ENCODE measurements at places on chromosomes 4 and X. TPM values are rescaled to one million over a fixed set of nuclear protein-coding genes. Genes with fewer than 3 reads are reported as not detected.

Gene KLHL34
- 12.3 TPM for total RNA-seq

Gene GYPE
- 0.27 TPM for total RNA-seq

- peak; percentile 27 for DNase-seq
- H3K4me3 ChIP-seq = no peak overlapping the region
- no peaks in the 10 kb centered on the region for H3K27me3 ChIP-seq
- no peak overlapping the region for H3K27ac ChIP-seq
- no peaks in the 10 kb centered on the region for H3K4me1 ChIP-seq
Observed at GRCh38 chrX:38282049-38282448, 45.3 kb downstream of the RPGR start.

DNA sequence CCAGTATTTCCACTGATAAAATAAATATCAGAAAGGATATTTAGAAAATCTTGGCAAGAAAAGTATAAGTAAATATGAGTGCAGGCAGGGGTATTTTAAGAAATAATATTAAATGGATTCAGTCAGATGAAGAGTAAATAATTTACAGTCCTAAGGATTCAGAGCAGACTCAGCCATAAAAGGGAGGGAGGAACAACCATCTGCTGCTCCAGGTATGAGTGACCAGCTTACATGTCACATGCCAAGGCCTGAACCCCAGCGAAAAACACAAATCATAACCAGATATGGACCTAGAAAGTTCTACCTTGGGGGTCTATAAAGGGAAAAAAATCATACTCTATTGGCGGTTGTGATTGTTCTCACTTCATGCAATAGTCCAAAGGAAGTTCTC, 166.8 kb downstream of the COL4A6 start:
- H3K27ac ChIP-seq = no peak overlapping the region
- no peak for DNase-seq
- no peaks in the 10 kb centered on the region for H3K4me1 ChIP-seq
- H3K27me3 ChIP-seq = no peaks in the 10 kb centered on the region
- H3K4me3 ChIP-seq = no peak overlapping the region

DNA sequence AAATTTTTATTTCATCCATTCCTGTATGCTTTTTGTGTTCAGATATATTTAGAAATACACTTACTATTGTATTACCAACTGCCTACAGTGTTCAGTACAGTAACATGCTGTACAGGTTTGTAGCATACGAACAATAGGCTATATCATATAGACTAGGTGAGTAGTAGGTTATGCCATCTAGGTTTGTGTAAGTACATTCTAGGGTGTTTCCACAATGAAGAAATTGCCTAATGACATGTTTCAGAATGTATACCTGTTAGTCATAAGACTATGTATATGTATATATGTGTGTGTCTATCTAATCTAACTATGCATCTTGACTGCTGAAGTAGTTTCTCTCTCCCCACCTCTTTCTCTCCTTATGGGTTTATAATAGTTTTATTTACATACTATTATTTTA, 51.5 kb upstream of the BTC start:
- no peaks in the 10 kb centered on the region for H3K36me3 ChIP-seq
- no peaks in the 10 kb centered on the region for H3K27me3 ChIP-seq
- no peak for DNase-seq
- H3K4me1 ChIP-seq = no peaks in the 10 kb centered on the region
- H3K27ac ChIP-seq = no peak overlapping the region

DNA sequence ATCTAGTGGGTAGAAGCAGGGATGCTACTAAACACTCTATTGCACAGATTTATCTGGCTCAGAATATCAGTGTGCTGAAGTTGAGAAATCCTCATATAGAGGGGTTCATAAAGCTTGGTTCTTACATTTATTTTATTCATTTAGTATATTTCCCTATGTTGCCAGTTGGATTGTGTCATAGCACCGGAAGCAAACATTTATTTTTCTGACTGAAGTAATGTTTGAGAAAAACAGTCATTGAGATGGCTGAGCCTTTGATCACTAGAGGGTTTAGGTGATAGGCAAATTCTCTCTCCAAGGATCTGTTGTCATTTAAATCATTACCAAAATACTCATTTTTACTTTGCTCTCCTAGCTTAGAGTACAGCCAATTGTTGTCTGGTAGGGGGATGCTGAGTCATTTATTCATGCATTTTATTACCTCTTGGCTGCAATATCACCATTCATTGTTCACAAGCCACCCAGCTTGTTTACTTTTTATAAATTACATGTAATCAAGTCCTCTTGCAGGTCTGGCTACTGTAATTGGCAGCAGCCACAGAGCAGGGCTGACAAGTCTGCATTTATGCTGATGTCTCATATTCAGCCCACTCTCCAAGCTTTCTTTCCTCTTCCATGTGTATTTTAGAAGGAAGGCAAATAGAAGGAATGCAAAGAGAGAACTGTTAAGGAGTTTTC, 15.2 kb downstream of the GAB1 start:
- H3K4me3 ChIP-seq = peak overlapping the region; percentile 43
- DNase-seq = no peak
- no peaks in the 10 kb centered on the region for H3K36me3 ChIP-seq
- H3K4me1 ChIP-seq = peaks cover 35% of the 10 kb centered on the region

Gene FDCSP
- not detected for total RNA-seq

Gene PRSS48
- total RNA-seq = not detected

DNA sequence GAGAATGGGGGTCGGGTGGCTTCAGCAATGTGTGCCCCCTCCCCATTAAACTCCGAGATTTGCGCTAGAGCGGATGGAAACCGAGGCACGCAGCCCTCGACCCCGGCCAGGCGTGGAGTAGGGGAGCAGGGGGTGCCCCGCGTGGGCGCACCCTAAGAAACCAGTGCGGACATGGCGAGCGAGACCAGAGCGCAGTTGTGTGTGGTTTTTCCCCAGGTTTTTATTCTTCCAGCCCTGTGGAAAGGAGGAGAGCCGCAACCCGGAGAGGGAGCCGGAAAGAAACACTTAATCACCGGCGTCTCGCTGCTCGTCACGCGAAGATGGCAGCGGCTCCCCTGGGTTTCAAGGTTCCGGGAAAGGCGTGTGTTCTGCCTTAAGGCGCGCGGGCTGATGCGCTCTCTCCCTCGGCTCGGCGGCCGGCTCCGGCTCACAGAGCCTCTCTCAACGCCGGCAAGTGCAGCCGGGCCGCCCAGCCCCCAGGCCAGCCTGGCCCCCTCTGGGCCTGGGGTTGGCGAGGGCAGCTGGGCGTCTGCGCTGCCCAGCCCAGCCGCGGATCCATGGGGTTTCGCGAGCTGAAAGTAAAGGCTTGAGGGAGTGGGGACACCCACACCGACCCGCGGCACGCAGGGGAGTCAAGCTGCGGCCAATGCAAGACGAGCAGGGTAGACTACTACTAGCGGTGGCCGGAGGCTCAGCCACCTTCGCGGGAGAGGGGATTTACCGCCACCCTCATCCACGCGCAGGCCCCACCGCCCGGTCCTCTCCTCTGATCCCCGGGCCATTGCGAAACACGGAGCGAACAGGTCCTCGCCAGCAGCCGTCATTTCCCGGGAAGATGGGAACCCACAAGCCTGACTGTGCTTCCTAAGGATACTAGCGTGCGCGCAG, 74.0 kb upstream of the BCOR start:
- peak overlapping the region; percentile 89 for H3K27ac ChIP-seq
- peaks cover 92% of the 10 kb centered on the region for H3K27me3 ChIP-seq
- no peaks in the 10 kb centered on the region for H3K4me1 ChIP-seq
- H3K4me3 ChIP-seq = no peak overlapping the region
- H3K36me3 ChIP-seq = no peaks in the 10 kb centered on the region
- no peak for DNase-seq

DNA sequence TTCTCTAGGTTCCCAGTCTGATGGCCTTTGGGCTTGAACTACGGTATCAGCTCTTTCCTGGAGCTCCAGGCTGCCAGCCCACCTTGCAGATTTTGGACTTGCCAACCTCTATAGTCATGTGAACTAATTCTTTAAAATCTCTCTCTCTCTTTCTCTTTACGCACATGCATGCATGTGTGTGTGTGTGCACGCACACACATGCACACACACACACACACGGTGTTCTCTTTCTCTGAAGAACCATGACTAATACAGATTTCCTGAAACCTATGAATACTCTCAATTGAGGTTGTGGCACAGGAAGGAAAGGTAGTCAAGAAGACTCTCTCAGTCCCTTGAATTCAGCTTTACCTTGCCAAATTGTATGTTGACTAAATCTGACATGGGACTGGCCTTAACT, 6.2 kb upstream of the ZCCHC13 start:
- no peaks in the 10 kb centered on the region for H3K4me1 ChIP-seq
- no peak for DNase-seq
- no peak overlapping the region for H3K4me3 ChIP-seq
- no peaks in the 10 kb centered on the region for H3K36me3 ChIP-seq
- no peaks in the 10 kb centered on the region for H3K27me3 ChIP-seq

Gene ANKRD50
- 19.0 TPM for total RNA-seq

- no peaks in the 10 kb centered on the region for H3K27me3 ChIP-seq
- no peak for DNase-seq
- no peaks in the 10 kb centered on the region for H3K36me3 ChIP-seq
- no peak overlapping the region for H3K4me3 ChIP-seq
Observed at GRCh38 chr4:74414149-74414809, 30.7 kb upstream of the AREG start.

GRCh38 chr4:24798036-24798610, 2.8 kb downstream of the SOD3 start:
- peaks cover 12% of the 10 kb centered on the region for H3K4me1 ChIP-seq
- no peak for DNase-seq
- H3K27ac ChIP-seq = no peak overlapping the region

GRCh38 chrX:68416592-68416991, 16.7 kb downstream of the OPHN1 start:
- no peak overlapping the region for H3K27ac ChIP-seq
- no peaks in the 10 kb centered on the region for H3K36me3 ChIP-seq
- peaks cover 13% of the 10 kb centered on the region for H3K4me1 ChIP-seq
- peaks cover 4% of the 10 kb centered on the region for H3K27me3 ChIP-seq

DNA sequence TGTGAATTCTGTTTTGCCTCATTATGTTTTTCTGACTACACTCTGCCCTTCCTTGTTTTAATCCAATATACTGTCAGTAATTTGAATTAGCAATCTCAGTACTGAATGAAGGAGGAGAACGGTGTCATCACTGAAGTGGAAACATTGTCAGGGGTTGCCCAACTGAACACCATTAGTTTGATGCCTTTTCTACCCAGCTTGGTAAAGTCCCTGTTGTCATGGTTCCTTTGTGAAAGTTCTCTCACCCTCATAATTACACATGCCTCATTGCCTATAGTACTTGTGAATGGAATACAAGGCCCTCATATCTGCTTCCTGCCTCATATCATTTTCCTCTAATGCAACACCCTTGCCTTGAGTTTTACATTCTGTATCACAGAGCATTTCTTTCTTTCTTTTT, 76.9 kb downstream of the RRAGB start:
- H3K27ac ChIP-seq = no peak overlapping the region
- H3K4me3 ChIP-seq = no peak overlapping the region
- H3K36me3 ChIP-seq = no peaks in the 10 kb centered on the region
- DNase-seq = no peak
- no peaks in the 10 kb centered on the region for H3K4me1 ChIP-seq
- H3K27me3 ChIP-seq = no peaks in the 10 kb centered on the region

- H3K36me3 ChIP-seq = no peaks in the 10 kb centered on the region
- no peak overlapping the region for H3K4me3 ChIP-seq
- H3K4me1 ChIP-seq = no peaks in the 10 kb centered on the region
- no peak overlapping the region for H3K27ac ChIP-seq
- no peaks in the 10 kb centered on the region for H3K27me3 ChIP-seq
- DNase-seq = no peak
Observed at GRCh38 chr4:144179152-144179739, 38.7 kb upstream of the GYPA start.

Gene PAK3
- 0.33 TPM for total RNA-seq

- no peaks in the 10 kb centered on the region for H3K36me3 ChIP-seq
- H3K27ac ChIP-seq = no peak overlapping the region
- H3K4me3 ChIP-seq = no peak overlapping the region
- no peaks in the 10 kb centered on the region for H3K27me3 ChIP-seq
- no peaks in the 10 kb centered on the region for H3K4me1 ChIP-seq
- DNase-seq = no peak
Observed at GRCh38 chr4:150515135-150515534, 66.8 kb upstream of the MAB21L2 start.

DNA sequence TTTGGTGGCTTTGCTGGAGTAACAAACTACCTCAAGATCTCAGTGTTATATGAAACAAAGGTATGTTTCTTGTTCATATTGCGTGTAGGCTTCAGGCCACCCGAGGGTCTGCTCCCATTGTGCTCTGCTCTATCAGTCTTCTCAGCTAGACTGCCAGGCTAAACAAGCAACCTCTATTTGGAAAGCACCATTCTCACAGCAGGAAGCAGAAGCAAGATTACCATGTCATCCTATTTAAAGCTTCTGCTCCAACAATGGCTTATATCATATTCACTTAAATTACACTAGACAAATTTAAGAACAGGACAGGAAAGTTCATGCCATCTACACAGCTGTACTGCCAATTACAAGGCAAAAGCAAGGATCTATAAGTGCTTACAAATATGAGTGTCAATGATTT, 385.8 kb downstream of the PPARGC1A start:
- H3K27ac ChIP-seq = no peak overlapping the region
- H3K4me1 ChIP-seq = peaks cover 12% of the 10 kb centered on the region
- H3K4me3 ChIP-seq = no peak overlapping the region
- no peak for DNase-seq
- no peaks in the 10 kb centered on the region for H3K36me3 ChIP-seq

- no peak overlapping the region for H3K4me3 ChIP-seq
- no peak overlapping the region for H3K27ac ChIP-seq
- no peaks in the 10 kb centered on the region for H3K4me1 ChIP-seq
Observed at GRCh38 chr4:63728480-63729177, 680.6 kb downstream of the TECRL start.

Gene SLC25A4
- 2,214 TPM for total RNA-seq

- no peak overlapping the region for H3K4me3 ChIP-seq
- H3K27ac ChIP-seq = no peak overlapping the region
- no peaks in the 10 kb centered on the region for H3K36me3 ChIP-seq
- no peak for DNase-seq
- H3K4me1 ChIP-seq = no peaks in the 10 kb centered on the region
Observed at GRCh38 chrX:72495046-72495445, 77.6 kb downstream of the HDAC8 start.

DNA sequence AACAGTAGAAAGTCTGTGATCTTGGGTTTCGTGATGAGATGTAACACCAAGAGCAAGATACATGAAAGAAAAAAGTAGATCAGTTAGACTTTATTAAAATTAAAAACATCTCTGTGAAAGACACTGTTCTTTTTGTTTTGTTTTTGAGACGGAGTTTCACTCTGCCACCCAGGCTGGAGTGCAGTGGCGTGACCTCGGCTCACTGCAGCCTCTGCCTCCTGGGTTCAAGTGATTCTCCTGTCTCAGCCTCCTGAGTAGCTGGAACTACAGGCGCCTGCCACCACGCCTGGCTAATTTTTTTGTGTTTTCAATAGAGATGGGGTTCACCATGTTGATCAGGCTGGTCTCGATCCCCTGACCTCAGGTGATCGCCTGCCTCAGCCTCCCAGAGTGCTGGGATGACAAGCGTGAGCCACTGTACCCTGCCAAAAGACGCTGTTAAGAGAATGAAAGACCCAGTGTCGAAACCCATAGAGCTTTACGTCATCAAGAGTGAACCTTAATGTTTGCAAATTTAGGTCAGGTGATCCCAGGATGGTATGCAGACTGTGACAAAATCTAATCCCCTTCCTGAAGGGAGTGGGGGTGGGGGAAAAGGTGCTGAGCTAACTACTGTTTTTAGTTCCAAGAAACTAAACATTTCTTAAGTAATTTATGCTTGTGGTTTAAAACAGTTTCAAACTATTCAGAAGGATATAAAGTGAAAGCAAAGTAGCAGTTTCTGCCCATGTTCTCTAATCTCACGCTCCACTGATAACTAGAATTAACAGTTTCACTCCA, 8.0 kb downstream of the OFD1 start:
- H3K4me3 ChIP-seq = no peak overlapping the region
- H3K4me1 ChIP-seq = no peaks in the 10 kb centered on the region
- no peaks in the 10 kb centered on the region for H3K36me3 ChIP-seq
- H3K27ac ChIP-seq = no peak overlapping the region

Gene ACE2
- total RNA-seq = 17.2 TPM

Measured in heart left ventricle (tissue), 16 donors.